Activated CD4-positive, alpha-beta memory T cell treated with anti-CD3 and anti-CD28 coated beads, Interleukin-2, amount 10 ng/mL, durations not matched to agents 7 days and 5 days (primary cell): ENCODE measurements at places on chromosomes 1 and 21.

GRCh38 chr1:228214921-228215662 lies 7.2 kb downstream of the OBSCN start:
- no peak for DNase-seq

GRCh38 chr21:35423709-35424108 lies 374.6 kb upstream of the RUNX1 start:
- DNase-seq = no peak

- DNase-seq = no peak
Observed at GRCh38 chr1:19348441-19349198, 36.5 kb downstream of the SLC66A1 start.

GRCh38 chr1:78279051-78279450 lies 211.7 kb upstream of the PTGFR start:
- no peak for DNase-seq

GRCh38 chr1:171867236-171867635 lies 25.9 kb downstream of the DNM3 start:
- DNase-seq = no peak

DNA sequence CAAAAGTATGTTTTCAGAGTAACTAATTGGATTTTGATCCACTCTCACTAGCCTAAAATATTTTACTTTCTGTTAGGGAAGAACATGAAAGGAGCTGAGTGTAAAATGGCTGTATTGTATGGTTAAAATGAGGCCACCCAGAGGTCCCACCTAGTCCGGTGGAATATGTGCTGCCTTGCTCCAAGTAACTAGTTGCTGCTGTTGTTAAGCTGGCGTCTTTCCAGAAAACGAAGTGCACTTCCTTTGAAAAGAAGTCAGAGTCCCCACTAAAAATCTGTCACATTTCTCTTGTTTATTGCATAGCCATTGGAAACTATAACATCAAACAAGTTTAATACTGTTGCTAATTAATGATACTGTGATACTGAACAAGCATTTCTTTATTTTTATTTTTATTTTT lies 3.2 kb downstream of the SLC25A33 start:
- no peak for DNase-seq

- DNase-seq = no peak
Observed at GRCh38 chr1:175840787-175841186, 97.4 kb upstream of the TNR start.

DNA sequence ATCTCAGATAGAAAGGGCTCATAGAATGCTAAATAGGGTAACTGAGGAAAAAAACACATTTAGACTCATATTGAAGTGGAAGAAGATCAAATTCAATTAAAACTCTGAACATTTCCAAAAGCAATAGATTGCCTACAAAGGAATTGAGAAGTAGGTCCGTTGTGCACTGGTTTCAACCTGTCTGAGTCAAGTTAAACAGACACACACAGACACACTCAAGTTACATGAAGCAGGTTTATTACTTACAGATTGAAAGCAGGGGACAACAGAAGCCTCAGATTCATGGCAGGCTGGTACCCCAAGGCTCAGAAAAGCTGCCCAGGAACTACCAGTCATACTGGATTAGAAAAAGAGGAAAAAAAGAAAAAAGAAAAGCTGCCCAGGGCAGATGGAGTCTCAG lies 20.7 kb upstream of the S100A2 start:
- no peak for DNase-seq

- no peak for DNase-seq
Observed at GRCh38 chr21:15524855-15525254, 204.9 kb upstream of the USP25 start.

DNA sequence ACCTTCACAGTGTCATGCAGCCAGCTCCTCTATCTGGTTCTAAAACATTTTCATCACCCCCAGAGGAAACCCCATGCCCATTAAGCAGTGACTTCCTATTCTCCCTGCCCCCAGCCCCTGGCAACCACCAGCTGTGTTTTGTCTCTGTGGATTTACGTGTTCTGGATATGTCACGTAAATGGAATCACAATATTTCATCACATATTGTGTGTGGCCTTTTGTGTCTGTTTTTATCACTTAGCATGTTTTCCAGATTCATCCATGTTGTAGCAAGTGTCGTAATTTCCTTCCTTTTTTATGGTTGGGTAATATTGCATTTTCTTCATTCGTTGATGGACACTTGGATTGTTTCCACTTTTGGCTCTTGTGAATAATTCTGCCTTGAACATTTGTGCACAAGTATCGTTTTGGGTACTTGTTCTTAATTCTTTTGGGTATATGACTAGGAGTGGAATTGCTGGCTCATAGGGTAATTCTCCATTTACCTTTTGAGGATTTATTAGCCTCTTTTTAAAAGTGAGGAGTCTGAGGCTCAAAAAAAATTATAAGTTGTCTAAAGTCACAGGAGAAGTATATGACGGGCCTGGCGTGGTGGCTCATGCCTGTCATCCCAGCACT lies 127.0 kb downstream of the MRPS6 start:
- no peak for DNase-seq

DNA sequence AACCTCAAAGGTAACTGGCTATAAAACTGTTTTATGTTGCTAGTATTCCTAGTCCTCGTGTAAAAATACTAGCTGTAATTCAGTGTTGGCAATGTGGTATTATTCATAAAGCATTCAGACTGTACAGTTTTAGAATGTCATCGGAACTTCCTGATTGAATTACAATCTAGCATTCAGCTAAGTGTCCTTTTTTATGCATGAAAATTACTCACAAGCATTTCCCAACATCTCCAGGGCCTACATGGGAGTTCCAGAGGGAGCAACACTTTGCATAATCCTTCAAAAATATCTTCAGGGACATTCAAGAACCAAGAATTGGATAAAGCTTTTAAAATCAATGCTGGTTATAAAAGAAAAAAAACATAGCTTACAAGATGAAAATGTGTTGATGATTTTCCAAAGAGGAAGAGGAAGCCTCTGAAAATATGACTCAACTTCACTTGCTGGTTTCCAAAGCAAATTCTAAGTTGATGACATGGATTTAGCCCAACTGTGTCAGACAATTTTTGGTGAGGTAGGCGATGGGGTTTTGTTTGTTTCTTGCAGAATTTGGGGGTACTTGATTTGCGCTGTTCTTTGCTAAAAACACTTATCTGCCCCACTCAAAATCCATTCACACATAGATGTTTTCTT lies 137.8 kb downstream of the SLC44A5 start:
- DNase-seq = no peak

- DNase-seq = no peak
Observed at GRCh38 chr1:33435096-33435820, 4.4 kb upstream of the PHC2 start.
